ENCODE measurements at places on chromosomes 12 and 14. TPM values are rescaled to one million over a fixed set of nuclear protein-coding genes. Genes with fewer than 3 reads are reported as not detected.
A peak's percentile ranks its signal among the peaks of the same experiment; 100 is the strongest.

GRCh38 chr12:108678104-108678730 is 44.5 kb upstream of the SELPLG start:
- H3K27me3 ChIP-seq: no peaks in the 10 kb centered on the region
- no peak for DNase-seq
- no peaks in the 10 kb centered on the region for H3K4me1 ChIP-seq
- H3K36me3 ChIP-seq: no peaks in the 10 kb centered on the region
- no peak overlapping the region for H3K4me3 ChIP-seq

- no peaks in the 10 kb centered on the region for H3K4me1 ChIP-seq
- no peaks in the 10 kb centered on the region for H3K36me3 ChIP-seq
- no peak overlapping the region for H3K4me3 ChIP-seq
- H3K27me3 ChIP-seq: no peaks in the 10 kb centered on the region
- DNase-seq: peak; percentile 85
These were observed 666.6 kb downstream of the NRXN3 start for GRCh38 chr14:78836777-78837176.

DNA sequence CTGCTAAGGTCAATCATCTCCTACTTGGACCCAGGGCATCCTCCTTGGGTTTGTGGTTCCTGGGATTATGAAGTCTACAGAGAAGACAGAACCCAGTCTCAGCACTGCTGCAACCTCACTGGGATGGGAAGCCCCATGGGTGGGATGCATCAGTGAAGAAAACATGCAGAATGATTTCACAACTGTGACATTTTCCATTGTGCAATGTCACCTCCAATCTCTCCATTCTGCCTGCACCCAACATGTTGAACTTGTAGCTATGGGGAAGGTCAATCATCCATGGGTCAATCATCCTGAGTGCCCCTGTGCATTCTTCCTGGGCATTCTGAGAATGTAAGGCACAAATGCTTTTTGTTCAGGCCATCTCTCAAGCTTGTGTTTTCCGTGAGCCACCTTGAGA is 1004.4 kb upstream of the TMEM132C start:
- H3K36me3 ChIP-seq: no peaks in the 10 kb centered on the region
- H3K4me3 ChIP-seq: no peak overlapping the region
- no peaks in the 10 kb centered on the region for H3K4me1 ChIP-seq
- no peak overlapping the region for H3K27ac ChIP-seq

DNA sequence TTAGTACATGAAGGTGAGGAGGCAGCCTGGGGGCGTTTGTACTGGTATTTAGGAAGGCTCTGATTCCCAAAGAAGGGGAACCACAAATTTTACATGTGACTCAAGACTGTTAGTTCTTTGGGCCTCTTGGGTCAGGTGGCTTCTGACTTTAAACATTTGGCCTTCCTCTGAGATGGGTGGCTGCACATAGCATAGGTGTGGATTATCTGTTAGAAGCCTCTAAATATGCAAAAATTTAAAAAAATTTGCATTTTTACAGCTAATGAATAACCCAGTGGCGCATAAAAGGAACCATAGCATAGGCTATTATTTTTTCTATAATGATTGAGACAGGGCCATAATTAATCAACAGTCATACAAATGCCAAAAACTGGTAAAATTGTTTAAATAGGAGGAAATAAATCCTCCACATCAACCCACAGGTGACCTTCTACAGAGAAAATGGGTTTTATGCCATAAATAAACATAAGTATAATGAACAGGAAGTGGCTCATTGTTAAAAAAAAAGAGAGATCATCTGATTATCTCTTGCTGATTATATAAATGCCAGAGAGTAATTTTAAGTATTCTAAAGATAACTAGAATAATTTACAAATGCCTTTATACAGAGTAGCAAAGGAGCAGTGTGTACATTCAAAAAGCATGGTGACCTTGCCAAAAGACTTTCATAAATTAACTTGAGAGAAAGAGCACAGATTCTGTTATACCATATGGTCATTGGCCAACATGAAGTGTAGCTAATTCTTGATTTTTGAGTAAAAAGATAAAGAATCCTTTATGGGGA is 284.2 kb upstream of the ATP2B1 start:
- H3K27me3 ChIP-seq: no peaks in the 10 kb centered on the region
- no peak for DNase-seq
- H3K36me3 ChIP-seq: no peaks in the 10 kb centered on the region
- no peak overlapping the region for H3K27ac ChIP-seq
- no peak overlapping the region for H3K4me3 ChIP-seq

DNA sequence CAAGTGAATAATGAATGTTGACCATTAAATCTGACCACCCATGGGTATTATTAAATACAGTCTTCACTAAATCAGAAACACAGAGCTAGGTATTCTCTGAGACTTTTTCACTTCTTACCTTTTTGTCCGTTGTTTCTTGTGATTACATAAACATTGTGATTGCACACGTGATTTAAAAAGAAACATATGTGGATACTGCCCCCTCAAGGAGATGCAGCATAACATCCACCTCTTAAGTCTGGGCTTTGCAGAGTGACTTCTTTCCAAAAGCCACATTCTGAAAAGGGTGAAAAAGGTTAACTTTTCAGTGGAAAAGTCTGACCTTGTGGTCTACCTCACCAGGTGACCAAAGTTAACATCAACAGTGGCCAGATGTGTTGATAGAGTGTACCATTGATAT is 185.5 kb upstream of the FAR2 start:
- H3K27me3 ChIP-seq: no peaks in the 10 kb centered on the region
- H3K27ac ChIP-seq: no peak overlapping the region
- no peak for DNase-seq

GRCh38 chr12:72511498-72511897 is 239.3 kb downstream of the TRHDE start:
- H3K27ac ChIP-seq: no peak overlapping the region
- H3K4me1 ChIP-seq: no peaks in the 10 kb centered on the region
- H3K4me3 ChIP-seq: no peak overlapping the region
- H3K27me3 ChIP-seq: no peaks in the 10 kb centered on the region
- DNase-seq: no peak

DNA sequence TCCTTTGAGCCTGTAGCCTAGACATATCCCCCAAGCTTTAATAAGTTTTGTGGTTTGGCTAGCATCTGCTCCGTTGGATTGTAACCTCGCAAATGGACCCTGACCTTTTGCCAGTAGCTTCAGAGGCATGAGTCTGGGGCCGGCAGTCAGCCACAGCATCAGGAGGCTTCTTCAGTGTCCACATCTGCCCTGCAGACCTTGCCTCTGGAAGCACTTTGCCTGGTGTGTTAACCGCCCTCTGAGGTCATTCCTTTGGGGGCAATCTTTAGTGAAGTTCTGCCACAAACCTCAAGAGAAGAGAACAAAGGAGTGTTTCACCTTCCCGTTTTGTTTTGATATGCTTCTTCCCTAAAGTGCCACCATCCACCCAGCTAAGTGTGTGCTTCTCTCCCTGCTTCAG is 71.4 kb downstream of the GNS start:
- H3K4me1 ChIP-seq: no peaks in the 10 kb centered on the region
- no peaks in the 10 kb centered on the region for H3K36me3 ChIP-seq
- H3K27me3 ChIP-seq: no peaks in the 10 kb centered on the region
- DNase-seq: no peak

DNA sequence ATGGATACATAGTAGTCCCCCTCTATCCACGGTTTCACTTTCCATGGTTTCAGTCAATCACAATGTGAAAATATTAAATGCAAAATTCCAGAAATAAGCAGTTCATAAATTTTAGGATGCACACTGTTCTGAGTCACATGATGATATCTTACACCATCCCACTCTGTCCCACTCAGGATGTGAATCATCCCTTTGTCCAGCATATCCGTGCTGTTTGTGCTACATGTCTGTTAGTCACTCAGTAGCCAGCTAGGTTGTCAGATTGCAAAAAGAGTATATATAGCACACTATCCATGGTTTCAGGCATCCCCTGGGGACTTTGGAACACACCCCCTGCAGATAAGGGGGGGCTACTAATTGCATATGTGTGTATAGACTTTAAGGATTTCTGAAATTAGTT is 8.1 kb upstream of the NAA30 start:
- no peak overlapping the region for H3K4me3 ChIP-seq
- no peaks in the 10 kb centered on the region for H3K27me3 ChIP-seq
- no peaks in the 10 kb centered on the region for H3K36me3 ChIP-seq
- no peaks in the 10 kb centered on the region for H3K4me1 ChIP-seq
- no peak overlapping the region for H3K27ac ChIP-seq

- H3K36me3 ChIP-seq: no peaks in the 10 kb centered on the region
- DNase-seq: no peak
- H3K27me3 ChIP-seq: no peaks in the 10 kb centered on the region
- peak overlapping the region; percentile 24 for H3K27ac ChIP-seq
- H3K4me3 ChIP-seq: no peak overlapping the region
These were observed 114.7 kb downstream of the NCOR2 start for GRCh38 chr12:124452576-124453331.

DNA sequence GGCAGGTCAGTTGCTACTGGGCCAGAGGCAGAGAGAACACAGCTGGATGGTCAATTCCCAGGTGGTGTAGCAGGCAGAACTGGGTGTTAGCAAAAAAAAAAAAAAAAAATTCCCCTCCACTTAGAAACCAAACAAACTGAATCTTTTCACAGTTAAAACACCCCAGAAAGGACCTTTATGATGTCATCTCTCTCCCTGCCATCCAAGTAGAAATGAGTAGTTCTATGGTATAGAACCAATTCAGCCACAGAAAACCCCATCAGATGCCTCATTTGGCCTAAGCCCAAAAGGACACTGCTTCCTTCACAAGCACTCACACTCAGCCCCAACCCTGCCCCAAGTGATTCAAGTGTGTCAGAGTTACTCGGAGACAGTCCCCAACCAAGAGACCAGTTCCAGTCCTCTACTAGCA is 230.8 kb downstream of the DPF3 start:
- H3K4me1 ChIP-seq: no peaks in the 10 kb centered on the region
- H3K27me3 ChIP-seq: no peaks in the 10 kb centered on the region
- H3K4me3 ChIP-seq: no peak overlapping the region
- no peak for DNase-seq

The CLEC4E gene
- 3.2 TPM for total RNA-seq

The P2RX2 gene
- total RNA-seq: 2.7 TPM

All from testis (tissue), 5 donors.